H1 (cell line): ENCODE measurements at places on chromosomes 4 and X. TPM values are rescaled to one million over a fixed set of nuclear protein-coding genes. Genes with fewer than 3 reads are reported as not detected.

DNA sequence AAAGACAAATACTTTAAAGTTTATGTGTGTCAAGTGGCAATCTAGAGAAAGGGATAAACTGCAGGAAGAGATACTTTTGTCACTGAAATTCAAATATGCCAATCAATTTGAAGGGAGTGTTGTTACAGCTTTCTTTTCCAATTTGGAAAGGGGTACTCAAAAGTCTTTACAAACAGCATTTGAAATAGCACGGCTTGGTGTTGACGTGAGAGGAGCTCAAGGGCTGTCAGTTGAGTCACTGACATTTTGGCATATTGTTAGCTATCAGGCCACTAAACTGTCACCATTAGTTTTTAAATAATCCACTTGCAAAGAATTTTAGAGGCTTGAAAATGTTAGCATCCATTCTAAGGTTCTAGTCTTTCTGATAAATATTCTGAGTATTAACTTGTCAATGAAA is 698.4 kb downstream of the IL1RAPL1 start:
- no peak for DNase-seq
- no peaks in the 10 kb centered on the region for H3K4me1 ChIP-seq
- H3K27me3 ChIP-seq, result no peaks in the 10 kb centered on the region
- no peak overlapping the region for H3K4me3 ChIP-seq

- H3K27me3 ChIP-seq, result no peaks in the 10 kb centered on the region
- H3K4me3 ChIP-seq, result no peak overlapping the region
- H3K4me1 ChIP-seq, result no peaks in the 10 kb centered on the region
- DNase-seq, result no peak
These were observed 2008.5 kb upstream of the TENM3 start for GRCh38 chr4:180234730-180235129.

GRCh38 chrX:49992853-49993252 is 70.5 kb downstream of the CLCN5 start:
- no peak overlapping the region for H3K4me3 ChIP-seq
- H3K27me3 ChIP-seq, result no peaks in the 10 kb centered on the region
- no peaks in the 10 kb centered on the region for H3K36me3 ChIP-seq
- no peaks in the 10 kb centered on the region for H3K4me1 ChIP-seq

DNA sequence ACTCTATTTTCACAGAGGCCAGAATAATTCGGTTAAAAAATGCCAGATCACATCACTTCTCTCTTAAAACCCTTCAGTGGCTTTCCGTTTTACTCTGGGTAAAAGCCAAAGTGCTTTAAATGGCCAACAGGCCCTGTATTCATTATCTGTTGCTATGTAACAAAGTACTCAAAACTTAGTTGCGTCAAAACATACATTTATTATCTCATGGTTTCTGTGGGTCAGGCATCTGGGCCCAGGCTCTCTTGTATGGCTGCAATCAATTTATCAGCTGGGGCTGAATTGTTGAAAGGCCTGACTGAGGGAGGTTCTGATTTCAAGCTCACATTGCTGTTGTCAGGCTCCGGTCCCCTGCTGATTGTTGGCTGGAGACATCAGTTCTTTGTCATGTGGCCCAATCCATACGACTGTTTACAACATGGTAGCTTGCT is 72.7 kb upstream of the H2AZ1 start:
- no peak overlapping the region for H3K27ac ChIP-seq
- H3K36me3 ChIP-seq, result no peaks in the 10 kb centered on the region
- no peak overlapping the region for H3K4me3 ChIP-seq
- 0 out of 2 replicates have a peak, but pooled peaks cover 3% of the 10 kb centered on the region for H3K4me1 ChIP-seq

- no peak for DNase-seq
- no peaks in the 10 kb centered on the region; the same call in 1 of the 2 replicates for H3K27me3 ChIP-seq
- H3K36me3 ChIP-seq, result no peaks in the 10 kb centered on the region
- no peak overlapping the region for H3K4me3 ChIP-seq
- H3K4me1 ChIP-seq, result no peaks in the 10 kb centered on the region
These were observed 270.6 kb downstream of the BANK1 start for GRCh38 chr4:102061133-102061532.

GRCh38 chr4:6748286-6748685 is 32.3 kb downstream of the BLOC1S4 start:
- no peaks in the 10 kb centered on the region for H3K27me3 ChIP-seq
- no peak for DNase-seq
- H3K36me3 ChIP-seq, result no peaks in the 10 kb centered on the region

DNA sequence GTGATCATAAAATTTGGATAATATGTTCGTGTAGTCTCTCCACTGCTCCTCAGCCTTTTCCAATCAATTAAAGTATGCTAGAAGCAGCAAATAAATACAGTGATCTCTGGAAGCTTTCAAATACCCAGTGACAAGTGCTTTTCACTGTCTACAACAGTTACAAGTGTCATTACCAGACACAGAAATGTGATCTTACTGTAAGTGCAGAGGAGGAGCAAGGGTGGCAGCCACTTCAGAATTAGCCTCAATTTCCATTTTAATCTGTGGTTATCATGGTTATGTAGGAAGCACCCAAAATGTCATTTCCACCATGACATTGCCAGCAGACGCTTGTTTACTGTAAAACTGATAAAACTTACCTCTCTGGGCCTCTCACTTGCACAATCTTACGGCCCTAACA is 133.9 kb upstream of the ADAMTS3 start:
- no peak for DNase-seq
- no peaks in the 10 kb centered on the region for H3K4me1 ChIP-seq
- no peaks in the 10 kb centered on the region for H3K27me3 ChIP-seq
- H3K4me3 ChIP-seq, result no peak overlapping the region

GRCh38 chrX:7059214-7059838 is 88.2 kb upstream of the STS start:
- no peaks in the 10 kb centered on the region for H3K4me1 ChIP-seq
- no peaks in the 10 kb centered on the region for H3K36me3 ChIP-seq
- no peak for DNase-seq
- H3K27ac ChIP-seq, result no peak overlapping the region
- H3K27me3 ChIP-seq, result no peaks in the 10 kb centered on the region

GRCh38 chr4:112518675-112519074 is 2.7 kb upstream of the NEUROG2 start:
- DNase-seq, result no peak
- H3K4me1 ChIP-seq, result peaks cover 12% of the 10 kb centered on the region
- H3K36me3 ChIP-seq, result no peaks in the 10 kb centered on the region
- no peak overlapping the region for H3K27ac ChIP-seq

- H3K36me3 ChIP-seq, result no peaks in the 10 kb centered on the region
- H3K4me3 ChIP-seq, result no peak overlapping the region
- H3K4me1 ChIP-seq, result 0 out of 2 replicates have a peak, but pooled peaks cover 3% of the 10 kb centered on the region
- DNase-seq, result no peak
- H3K27ac ChIP-seq, result no peak overlapping the region
These were observed 156.0 kb downstream of the DCLK2 start for GRCh38 chr4:150234246-150234645.

Gene CXCL13
- not detected in 2 replicates for total RNA-seq

Gene RPA4
- 0.24 and 0.34 TPM in 2 replicates for total RNA-seq

Gene ATP2B3
- 0.15 and 0.19 TPM in 2 replicates for total RNA-seq
